Stimulated activated CD4-positive, alpha-beta T cell treated with anti-CD3 and anti-CD28 coated beads, TNF-alpha, amount 100 ng/mL, for 48 hours (primary cell): ENCODE measurements at places on chromosomes 2 and 18.

DNA sequence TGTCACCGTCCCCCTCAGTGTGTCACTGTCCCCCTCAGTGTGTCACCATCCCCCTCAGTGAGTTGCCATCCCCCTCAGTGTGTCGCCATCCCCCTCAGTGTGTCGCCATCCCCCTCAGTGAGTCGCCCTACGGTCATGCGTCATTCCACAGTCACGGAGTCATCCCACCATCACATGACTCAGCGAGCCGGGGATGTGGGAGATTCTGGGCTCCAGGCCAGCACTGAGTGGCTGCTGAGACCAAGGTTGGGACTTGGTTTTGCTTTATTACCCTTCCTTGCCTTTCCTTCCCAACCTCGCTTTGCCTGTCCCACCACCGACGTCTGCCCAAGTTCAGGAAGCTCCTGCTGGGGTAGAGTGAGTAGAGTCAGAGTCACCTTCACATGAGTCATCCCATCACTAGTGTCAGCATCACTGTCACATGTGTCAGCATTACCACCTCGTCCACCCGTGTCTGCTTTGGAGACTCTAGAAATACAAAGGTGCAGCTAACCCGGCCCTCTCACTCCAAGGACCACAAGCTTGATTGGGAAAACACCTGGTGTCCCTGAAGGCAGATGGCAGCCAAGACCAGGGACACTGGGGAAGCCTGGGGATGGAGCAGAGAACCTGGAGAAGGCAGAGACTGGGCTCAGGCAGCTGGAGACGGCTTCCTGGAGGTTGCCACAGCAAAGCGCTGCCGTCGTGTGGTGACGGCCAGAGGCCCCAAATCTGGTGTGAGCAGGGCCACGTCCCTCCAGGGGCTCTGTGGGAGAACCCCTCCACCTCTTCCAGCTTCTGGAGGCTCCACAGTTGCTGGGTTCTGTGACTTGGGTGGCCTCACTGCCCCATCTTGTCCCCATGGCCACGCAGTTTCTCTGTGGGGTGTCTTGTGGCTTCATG lies 485.2 kb upstream of the SALL3 start:
- DNase-seq = no peak

DNA sequence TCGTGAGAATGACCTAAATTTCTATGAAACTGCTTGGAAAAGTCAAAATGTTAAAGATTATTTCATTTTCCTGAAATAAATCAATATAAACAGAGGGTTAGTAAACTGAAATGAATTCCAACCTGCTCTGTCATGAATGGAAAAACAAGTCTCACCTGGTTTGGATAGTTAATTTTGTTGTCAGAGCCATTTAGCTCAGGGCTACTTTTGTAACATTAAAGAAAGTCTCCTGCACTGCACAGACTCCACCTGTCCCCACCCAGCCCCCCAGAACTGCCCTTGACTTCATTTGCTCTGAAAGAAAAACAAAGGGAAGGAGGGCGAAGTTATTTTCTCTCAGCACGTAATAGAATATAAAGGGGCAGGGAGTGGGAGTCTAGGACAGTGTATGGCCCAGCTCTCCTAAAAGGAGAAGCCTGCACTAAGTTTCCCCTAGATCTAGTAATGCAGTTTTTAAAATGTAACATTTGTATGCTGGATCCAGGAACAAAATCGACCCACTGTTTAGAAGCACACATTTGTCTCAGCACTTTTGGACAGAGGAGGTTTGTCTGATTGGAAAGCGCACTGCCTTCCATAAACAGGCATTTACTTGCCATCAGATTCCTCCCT lies 54.2 kb upstream of the ACSL3 start:
- DNase-seq = no peak

GRCh38 chr2:54207666-54208195 lies 48.3 kb downstream of the TSPYL6 start:
- DNase-seq = no peak

- no peak for DNase-seq
Measured at GRCh38 chr2:127864877-127865276, 6.9 kb upstream of the POLR2D start.

GRCh38 chr2:185188656-185189055 lies 549.9 kb upstream of the FSIP2 start:
- no peak for DNase-seq

- no peak for DNase-seq
Measured at GRCh38 chr2:48948400-48949125, 193.0 kb upstream of the LHCGR start.

- no peak for DNase-seq
Measured at GRCh38 chr18:48052842-48053241, 122.4 kb upstream of the SMAD2 start.

DNA sequence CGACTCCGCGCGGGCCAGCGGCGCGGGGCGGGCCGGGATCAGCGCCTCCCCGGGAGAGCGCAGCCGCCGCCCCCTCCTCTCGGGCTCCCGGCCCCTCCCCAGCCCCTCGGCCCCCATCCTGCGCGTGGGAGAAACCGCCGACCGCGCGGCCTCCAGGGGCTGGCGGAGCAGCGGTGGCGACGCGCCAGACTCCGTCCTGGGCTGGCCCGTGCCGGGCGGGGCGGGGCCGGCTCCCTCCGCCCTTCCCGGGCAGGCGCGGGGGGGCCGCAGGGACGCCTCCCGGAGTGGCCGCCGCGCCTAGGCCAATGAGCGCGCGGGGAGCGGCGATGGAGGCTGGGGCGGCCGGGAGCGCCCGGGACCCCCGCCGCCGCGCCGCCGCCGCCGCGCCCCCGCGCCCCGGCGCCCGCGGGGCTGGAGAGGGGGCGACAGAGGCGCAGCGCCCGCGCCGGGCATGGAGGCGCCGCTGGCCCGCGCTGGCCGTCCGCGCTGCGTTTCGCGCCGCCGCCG lies 49.1 kb downstream of the KCNIP3 start:
- no peak for DNase-seq

- DNase-seq = no peak
Measured at GRCh38 chr18:46712406-46712805, 44.4 kb downstream of the ST8SIA5 start.

GRCh38 chr2:14944562-14945346 lies 312.2 kb downstream of the LRATD1 start:
- DNase-seq = no peak

DNA sequence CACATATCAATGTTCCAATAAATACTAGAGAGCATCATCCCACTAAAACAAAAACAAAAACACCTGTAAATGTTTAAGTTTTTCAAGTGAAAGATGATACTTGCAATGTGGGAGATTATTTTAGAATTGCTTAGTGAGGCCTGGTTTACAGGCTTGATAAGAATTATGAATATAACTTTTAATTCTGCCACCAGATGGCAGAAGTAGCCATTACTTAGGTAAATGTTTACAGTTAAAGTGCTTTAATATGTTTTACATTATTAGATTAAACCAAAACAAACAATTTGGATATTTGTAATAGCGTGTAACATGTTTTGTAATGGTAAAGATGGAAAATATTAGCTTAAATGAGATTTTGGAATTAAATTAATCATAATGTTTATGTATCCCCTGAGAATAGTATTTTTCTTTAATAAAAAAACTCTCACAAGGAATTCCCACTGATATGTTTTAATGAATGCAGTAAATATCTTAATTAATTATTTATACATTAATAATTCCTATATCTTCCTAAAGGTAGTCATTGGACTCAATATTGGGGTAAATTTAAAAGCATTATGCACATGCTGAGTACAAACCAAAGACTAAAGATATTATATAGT lies 522.0 kb downstream of the SPAG16 start:
- no peak for DNase-seq

- no peak for DNase-seq
Measured at GRCh38 chr2:99156891-99157290, 2.1 kb downstream of the LIPT1 start.

DNA sequence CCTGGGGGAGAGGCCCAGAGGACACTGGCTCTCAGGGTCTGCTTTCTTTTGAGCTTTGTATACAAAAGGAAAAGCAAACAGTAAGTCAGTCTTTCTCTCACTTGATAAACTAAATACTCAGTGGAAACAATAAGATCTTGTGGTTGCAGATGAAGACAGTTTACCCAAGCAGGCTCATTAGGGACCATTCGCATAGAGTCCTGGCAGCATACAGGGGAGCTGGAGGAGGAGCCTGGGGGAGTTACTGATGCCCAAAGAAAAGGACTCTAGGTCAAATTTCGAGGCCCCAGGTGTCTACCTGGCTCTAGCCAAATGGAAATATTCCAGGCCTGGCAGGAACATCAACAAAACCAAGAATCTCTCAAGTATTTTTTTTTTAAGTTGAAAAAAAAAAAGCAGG lies 225.3 kb downstream of the CNTNAP5 start:
- no peak for DNase-seq

GRCh38 chr2:11154016-11154922 lies 998 bp upstream of the SLC66A3 start:
- no peak for DNase-seq

GRCh38 chr18:58671632-58672564 lies 633 bp downstream of the MALT1 start:
- DNase-seq = no peak

GRCh38 chr18:61669320-61669719 lies 223.5 kb downstream of the RNF152 start:
- no peak for DNase-seq

DNA sequence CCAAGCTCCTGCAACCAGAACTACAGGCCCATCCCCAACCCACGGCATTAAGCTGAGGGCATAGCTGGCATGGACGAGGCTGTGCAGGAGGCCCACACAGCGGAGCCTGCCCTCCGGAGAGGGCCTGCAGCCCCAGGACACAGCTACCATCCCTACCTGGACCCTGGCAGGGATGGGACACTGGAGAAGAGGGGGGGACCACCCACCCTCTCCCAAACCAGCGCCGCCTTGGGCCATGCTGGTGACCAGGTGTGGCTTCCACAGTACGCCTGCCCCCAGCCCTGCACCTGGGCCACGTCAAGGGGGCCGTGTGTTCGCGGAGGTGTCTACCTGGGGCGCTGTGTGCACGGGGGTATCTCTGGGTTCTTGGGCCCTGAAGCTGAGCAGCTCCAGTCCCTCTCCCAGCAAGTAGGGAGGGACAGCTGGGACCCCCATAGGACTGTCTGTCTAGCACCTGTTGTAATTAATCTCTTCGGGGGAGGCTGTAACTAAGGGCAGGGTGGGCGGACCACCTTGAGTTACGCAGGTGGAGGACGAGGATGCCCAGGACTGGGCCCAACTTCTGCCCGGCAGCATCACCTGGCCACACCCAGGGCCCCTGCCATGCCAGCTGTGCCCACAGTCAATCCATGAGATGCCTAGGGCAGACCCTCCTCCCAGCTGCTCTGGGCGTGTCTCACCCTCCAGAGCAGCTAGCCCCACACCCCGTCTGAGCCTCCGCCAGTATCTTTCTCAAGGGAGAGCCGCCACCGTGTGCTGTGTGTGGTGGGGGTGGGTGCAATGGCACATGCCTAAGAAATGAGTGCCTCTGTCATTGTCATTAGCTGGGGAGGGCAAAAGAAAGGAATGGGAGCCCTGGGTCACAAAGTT lies 18.3 kb downstream of the HS6ST1 start:
- no peak for DNase-seq

GRCh38 chr2:67954093-67954748 lies 108.6 kb downstream of the C1D start:
- no peak for DNase-seq

GRCh38 chr2:12176623-12177454 lies 430.4 kb downstream of the LPIN1 start:
- DNase-seq = no peak

DNA sequence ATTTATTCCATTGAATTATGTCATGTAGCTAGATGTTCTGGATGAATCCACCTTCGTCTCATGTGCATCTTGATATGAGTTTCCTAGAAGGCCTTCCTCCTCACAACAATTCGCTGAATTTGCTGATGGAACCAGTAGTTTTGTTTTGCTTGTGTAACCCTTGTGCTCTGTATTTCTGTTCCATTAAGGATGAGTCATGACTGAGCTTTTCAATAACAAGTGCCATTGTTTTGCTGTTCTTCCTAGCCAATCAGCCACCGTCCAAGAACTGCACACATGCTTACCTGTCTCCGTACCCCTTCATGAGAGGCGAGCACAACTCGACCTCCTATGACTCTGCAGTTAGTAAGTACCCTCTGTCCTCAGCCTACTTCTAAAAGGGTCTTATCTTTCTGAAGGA lies 2.3 kb downstream of the TMEM182 start:
- DNase-seq = no peak

GRCh38 chr2:8234757-8235374 lies 447.0 kb upstream of the ID2 start:
- DNase-seq = no peak

DNA sequence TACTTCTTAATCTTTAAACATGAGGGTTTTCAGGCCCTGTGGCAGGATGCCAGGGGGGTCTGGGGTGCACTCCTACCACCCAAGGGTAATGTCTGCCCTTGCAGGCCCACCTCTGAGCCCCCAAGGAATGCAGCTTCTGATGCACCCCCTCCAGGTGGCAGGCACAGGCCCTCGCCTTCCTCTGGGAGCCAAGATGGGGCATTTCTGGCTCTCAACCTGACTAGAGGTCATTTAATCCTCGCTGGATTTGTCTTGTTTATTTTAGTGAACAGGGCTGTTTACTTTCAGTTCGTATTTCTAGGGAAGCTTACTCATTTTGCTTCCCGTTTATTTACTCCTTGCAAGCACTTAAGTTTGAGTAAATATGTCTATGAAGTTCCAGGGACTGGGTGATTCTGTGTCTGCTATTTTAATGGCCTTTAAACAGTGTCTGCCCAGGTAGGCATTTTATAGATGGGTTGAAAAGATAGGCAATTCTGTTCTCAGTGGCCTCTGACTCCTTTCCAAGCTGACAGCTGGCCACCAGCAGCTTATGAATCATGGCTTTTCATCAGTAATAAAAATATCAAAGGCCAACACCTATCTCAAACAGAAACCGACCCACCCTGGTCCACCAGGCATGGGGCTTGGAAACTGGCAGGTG lies 11.1 kb upstream of the DNPEP start:
- DNase-seq = no peak

GRCh38 chr2:228334180-228334579 lies 152.7 kb upstream of the SPHKAP start:
- no peak for DNase-seq

DNA sequence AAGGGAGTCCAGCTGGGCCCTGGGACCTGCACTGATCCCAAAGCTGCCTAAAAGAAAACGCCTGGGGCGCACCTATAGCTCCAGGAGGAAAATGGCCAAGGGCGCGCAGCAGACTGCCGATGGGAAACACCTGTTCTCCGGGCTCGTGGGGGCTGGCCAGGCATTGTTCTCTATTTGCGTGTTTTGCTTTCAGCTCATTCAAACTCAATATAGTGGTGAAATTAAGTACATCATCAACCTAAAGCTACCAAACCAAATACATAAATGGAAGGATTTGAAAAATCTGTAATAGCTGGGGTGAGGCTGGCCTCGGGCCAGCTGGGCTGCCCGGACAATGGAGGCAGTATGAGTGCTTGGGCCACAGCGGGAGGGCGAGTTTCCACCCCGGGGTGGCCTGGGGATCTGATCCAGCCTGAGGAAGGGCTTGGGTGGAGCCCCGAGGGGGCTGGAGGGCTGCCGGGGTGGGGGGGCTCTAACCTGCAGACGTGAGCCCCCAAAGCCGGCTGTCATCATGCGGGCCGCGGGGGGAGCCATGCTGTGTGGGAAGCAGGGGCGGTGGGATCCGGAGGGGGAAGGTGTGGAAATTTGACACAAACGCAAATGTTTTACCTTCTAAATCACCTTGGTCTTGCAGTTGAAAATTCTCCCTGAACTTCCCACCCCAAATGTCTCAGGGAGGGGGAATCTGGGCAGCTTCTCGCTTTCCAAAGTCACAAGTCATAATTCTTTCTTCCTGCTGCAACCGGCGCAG lies 77.6 kb downstream of the ASB1 start:
- DNase-seq = no peak

- no peak for DNase-seq
Measured at GRCh38 chr18:10927286-10927992, 221.9 kb downstream of the PIEZO2 start.
